Jurkat, Clone E6-1 (cell line): ENCODE measurements at places on chromosomes 2 and 18.

DNA sequence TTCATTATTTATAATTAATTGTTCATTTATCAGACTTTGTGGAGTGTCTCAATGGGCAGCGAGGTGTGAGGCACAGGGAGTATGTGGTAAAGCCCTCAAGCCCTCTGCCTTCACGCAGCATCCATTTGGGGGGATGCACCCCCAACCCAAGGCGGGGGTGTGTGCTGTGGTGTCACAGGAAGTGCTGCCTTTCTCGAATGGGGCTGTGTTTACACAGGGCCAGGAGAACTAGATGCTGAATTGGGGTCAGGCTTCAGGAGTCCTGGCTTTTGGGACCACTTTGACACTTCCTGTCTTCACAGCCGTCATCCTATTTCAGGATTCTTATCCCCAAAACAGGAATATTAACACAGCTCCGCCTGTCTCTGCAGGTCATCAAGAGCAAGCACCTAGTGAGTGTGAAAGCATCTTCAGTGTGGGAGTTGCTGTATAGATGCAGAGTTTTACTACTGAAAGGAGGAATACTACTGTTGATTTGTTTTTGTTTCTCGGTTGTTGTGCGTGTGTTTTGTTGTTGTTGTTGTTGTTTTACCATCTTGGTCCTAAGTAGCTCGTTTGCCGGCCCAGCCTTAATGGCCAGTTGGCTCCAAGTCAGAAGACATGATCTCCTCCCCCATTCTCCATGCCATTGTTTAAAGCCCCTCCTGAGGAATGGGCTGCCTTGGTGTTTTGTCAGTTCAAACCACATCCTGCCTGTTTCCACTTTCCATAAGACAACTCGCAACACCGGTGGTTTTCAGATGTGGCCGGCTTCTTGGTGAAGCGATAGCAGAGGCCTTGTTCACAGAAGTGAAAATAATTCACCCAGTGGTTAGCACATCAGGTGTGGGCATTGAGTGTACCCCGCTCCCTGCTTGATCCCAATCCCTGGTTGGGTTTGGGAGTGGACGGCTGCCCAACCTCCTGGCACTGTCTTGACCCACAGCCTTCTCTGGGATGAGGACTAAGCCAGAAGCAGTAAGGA is 221.3 kb downstream of the BCL2 start:
- peak; percentile 98 for DNase-seq

DNA sequence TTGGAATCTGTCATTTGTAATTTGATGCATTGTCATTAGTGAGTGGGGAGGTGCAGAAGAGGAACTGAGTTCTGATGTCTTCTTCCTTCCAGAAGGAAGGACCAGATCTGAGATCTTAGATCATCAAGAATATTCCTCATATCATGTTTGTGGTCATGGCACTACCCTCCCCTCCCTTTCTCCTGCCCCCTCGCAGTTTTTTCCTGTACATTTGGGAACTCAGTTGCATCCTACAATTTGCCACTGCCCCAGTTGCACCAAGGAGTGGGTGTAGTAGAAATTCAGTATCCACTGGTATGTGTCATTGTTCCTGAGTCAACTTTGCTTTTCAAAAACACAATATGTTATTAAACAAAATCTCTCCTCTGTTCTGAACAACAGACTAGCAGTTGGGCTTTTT is 26.6 kb upstream of the ACVR1 start:
- DNase-seq, result no peak

GRCh38 chr2:144468823-144469595 is 50.9 kb downstream of the ZEB2 start:
- no peak for DNase-seq

GRCh38 chr2:20578895-20579825 is 71.7 kb downstream of the HS1BP3 start:
- no peak for DNase-seq

DNA sequence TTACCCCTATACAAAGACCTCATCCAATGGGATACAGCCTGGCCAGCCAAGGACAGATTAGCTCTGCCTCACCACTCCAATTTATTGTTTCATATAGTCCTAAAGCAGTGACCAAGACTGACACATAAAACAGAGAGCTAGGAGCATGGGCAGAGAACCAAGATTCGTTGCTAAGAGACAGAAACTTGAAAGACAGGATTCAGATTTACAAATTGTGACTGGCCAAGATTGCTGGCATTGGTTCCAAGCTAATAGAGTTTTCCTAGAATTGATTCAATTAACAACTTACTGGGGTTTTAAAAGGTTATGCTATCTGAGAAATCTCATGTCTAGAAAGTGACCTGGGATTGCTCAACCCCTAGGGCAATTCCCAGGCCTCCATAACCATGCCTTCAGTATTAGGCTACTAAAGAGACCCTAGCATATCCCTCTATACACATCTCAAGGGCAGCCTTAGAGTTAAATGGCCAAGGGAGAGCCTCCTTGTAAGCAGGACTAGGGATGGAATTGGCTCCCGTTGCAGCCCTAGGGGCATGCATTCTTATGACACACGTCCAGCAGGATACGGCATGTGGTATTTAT is 75.6 kb downstream of the ICOS start:
- no peak for DNase-seq

- no peak for DNase-seq
Measured at GRCh38 chr2:11856095-11856494, 109.7 kb downstream of the LPIN1 start.
